ENCODE measurements at places on chromosomes 11 and 22.

DNA sequence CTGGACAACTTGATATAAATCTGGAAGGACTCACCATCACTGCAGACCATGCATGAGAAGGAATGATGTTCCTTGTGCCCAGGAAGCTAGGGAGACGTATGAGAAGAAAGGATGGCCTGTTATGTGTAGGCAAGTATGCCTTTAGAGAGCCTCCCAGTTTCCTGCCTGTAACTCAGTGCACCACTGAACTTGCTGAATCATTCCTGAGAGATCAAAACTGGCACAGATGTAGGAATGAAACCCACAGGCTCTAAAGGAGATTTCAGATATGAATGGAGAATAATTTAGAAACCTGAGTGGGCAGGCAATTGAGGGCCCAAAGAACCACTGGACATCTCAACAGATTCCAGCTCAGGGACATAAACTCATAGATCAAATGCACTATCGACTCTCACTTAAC, 38.4 kb upstream of the PRSS23 start:
- DNase-seq = no peak

- no peak for DNase-seq
These were observed 303.0 kb upstream of the PITPNB start for GRCh38 chr22:28222052-28222451.

- DNase-seq = no peak
These were observed 1.7 kb downstream of the MALAT1 start for GRCh38 chr11:65500387-65501185.

DNA sequence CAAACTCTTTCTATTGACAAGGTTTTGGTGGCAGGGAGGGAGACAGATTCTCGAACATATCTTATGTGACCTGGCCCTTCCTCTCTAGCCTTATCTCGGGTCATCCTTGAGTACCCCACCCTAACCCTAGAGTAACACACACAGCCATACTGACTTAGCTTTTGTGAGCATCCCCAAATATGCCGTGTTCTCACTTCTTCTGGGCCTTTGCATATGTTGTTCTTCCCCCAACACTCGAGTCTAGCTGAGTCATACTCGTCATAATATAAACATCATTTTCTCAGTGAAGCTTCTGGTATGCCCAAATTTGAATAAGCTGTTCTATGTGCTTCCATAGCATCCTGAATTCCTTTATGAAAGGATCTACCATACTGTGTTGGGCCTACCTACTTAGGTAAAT, 8.0 kb downstream of the TTC17 start:
- no peak for DNase-seq

GRCh38 chr22:49664371-49664881, 163.2 kb downstream of the BRD1 start:
- DNase-seq = no peak

DNA sequence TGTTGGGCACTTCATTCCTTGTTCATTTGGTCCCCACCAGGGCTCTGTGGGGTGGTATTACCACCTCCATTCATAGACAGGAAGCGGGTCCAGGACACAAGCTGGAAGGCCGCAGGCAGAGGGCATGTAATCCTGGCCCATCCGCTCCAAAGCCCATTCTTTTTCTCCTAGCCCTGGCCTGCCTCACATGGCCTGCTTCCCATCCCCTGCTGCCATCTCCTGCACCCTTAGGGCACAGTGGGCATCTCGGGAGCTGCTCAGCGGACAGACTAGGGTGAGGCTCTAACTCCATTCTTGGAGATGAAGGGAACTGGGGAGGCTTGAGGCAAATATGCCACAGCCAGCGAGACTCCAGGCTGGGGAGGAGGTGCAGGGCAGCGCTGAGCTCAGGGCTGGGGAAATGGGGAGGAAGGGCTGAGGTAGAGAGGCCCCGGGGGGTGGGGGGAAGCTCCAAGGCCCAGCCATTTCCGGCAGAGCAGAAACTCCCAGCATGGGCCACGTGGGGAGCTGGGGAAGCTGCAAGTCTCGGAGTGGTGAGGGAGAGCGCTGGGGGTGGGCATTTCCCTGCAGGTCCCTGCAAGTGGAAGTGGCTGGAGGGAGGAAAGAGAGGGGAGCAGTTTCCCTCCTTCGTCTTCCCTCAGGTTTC, 14.3 kb upstream of the BCL9L start:
- DNase-seq = no peak

DNA sequence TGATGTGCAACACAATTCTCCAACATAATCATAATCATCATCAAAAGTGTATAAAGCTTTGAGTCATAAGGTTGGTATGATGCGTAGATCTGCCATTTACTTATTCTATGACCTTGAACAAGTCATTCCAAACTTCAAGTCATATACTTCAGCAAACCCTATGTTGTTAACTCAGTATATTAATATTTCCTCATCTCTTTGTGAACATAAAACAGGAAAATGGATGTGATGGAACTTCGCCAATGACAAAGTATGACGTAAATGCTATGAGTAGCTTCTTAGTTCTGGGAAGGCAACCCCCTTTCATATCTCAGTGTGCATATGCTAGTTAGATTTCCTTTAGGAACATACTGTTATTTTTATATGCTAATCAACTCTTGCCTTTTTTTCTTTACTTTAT, 102.7 kb upstream of the ANO3 start:
- no peak for DNase-seq

- no peak for DNase-seq
These were observed 28.2 kb downstream of the PPIL2 start for GRCh38 chr22:21693999-21694341.

- no peak for DNase-seq
These were observed 17.5 kb upstream of the GAL start for GRCh38 chr11:68666849-68667248.

- no peak for DNase-seq
These were observed 24.0 kb downstream of the PANX1 start for GRCh38 chr11:94152678-94153065.

DNA sequence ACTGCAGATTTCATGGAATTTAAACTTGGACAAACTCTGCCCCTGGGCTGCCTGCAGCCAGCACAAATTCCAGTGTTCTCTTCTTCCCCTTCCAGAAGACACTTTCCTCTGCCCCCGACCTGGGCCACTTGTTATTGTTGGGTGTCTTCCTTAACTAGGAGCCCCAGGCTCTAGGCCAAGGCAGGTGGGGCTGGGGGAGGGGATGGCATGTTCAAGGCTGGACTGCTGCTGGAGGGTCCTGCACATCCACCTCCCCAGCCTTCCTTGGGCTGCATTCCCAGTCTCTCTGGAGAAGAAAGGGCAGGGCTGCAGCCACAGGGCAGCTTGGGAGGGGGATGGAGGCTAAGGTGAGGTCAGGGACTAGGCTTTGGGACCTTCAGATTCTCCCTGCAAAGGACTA, 11.5 kb upstream of the SLC22A6 start:
- no peak for DNase-seq

DNA sequence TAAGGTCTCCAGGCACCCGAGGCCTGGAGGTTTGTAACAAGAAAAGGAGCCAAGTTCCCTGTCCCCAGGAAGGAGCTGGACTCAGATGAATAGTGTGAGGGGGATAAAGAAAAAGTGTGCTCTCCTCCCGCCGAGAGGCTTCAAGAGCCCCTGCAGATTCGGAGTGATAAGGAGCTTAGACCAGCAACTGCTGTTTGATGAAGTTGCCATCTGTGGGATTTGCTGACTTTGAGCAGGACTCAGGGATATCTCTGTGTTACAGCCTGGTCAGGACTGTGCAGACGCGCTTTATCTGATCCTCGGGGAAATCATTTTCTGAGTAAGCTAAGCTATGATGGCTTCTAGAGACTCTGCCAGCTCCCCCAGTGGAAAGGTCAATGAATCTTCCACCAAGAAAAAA, 1017.0 kb downstream of the TBC1D22A start:
- DNase-seq = no peak

- no peak for DNase-seq
These were observed 128.3 kb downstream of the TEAD1 start for GRCh38 chr11:12802418-12803085.

GRCh38 chr11:35013514-35014233, 97.3 kb downstream of the PDHX start:
- no peak for DNase-seq

GRCh38 chr11:46918083-46918787, at the start of gene LRP4:
Gene LRP4, minus strand, starts transcription at chr11:46918550. Its CDS starts 171 bp downstream, at chr11:46918379.
- DNase-seq = peak; percentile 7

DNA sequence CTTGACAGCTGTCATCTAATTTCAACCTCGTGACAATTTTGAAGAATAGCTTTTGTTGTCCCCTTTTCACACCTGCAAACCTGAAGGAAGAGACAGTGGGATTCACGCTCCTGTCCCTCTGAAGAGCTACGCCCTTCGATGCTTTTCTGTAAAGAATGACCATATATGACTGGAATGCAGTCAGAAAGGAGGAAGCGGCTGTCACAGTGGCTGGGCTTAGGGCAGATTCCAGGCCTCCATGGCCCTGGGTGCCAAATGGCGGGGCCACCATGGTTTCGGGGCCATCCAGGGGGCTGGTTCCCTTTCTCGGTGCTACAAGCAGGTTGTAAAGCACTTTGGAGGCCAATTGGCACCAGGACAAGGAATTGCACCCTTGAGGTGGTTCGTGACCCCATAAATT, 22.2 kb upstream of the FGF19 start:
- DNase-seq = no peak

DNA sequence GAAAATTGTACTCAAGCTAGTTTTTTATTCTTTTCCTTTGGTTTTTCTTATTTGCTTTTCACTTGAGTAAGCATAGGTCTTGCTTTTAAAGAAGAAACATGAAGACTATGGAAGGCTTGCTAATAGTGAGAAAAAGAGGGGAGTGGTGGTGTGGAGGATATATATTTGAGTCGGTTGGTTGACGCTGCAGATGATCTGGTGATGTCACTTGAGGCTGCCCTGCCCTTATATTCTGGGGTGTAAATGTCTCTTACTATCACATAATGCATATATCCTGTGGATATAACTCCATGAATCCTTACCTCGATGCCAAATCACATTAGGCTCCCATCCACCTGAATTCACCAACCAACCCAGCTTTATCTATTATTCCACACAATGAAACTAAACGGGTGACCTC, 2.9 kb downstream of the GRIA4 start:
- DNase-seq = no peak

DNA sequence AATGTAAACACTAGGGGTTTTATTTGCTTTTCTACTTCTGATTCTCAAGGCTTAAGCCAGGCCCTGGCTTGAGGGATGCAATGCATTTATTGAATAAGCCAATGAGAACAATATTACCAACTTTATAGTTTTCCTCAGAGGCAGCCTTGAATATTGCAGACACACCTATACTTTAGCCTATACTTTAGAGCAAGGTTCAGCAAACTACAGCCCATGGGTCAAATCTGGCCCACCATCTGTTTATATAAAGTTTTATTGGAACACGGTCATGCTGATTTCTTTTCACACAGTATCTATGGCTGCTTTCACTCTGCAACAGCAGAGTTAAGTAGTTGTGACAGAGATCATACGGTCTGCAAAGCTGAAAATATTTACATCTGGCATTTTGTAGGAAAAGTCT, 50.3 kb upstream of the E2F8 start:
- DNase-seq = no peak

GRCh38 chr11:121321614-121322243, 29.2 kb downstream of the SC5D start:
- DNase-seq = no peak

- DNase-seq = peak; percentile 66
These were observed 295.1 kb upstream of the PLET1 start for GRCh38 chr11:112555491-112556364.

DNA sequence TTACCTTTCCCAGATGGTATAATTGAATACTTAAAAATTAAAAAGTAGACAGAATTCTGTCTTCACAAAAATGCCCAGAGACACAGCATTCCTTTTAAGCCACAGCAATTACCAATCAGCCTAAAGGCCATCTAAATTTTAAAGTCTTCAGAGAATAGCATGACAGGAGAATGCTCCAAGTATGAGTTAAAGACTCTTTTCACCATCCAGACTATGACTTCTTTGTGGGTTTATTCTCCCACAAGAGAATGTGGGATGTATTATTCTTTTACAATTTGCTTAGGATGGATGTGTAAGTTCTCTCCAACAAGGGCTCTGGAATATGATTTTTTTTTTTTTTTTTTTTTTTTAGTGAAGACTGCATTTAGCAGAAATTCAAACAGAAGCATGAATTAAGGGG, 249.9 kb downstream of the TTC28 start:
- DNase-seq = no peak

GRCh38 chr11:5596607-5597201, at the start of gene TRIM6:
Gene TRIM6, plus strand, starts transcription at chr11:5596637. Its CDS starts 261 bp downstream, at chr11:5596898.
- no peak for DNase-seq
